ENCODE measurements at places on chromosomes 4 and X. TPM values are rescaled to one million over a fixed set of nuclear protein-coding genes. Genes with fewer than 3 reads are reported as not detected.

The LRP2BP gene
- polyA plus RNA-seq, result 2.7 TPM

The JADE3 gene
- polyA plus RNA-seq, result 27.5 TPM

The SLC9B1 gene
- polyA plus RNA-seq, result 2.9 TPM

The CAMK2D gene
- polyA plus RNA-seq, result 89.5 TPM

The TRIM75 gene
- polyA plus RNA-seq, result not detected

The APLN gene
- 7.5 TPM for polyA plus RNA-seq

The EGF gene
- 3.5 TPM for polyA plus RNA-seq

The DDX60 gene
- polyA plus RNA-seq, result 11.0 TPM

The UGT2B17 gene
- polyA plus RNA-seq, result 0.07 TPM

The CENPVL2 gene
- 0.27 TPM for polyA plus RNA-seq

The DRD5 gene
- polyA plus RNA-seq, result 0.73 TPM

The CENPVL3 gene
- 2.1 TPM for polyA plus RNA-seq

The GYPA gene
- 3.5 TPM for polyA plus RNA-seq

The SYN1 gene
- 5.9 TPM for polyA plus RNA-seq

GRCh38 chr4:85571008-85571407, 96.1 kb downstream of the ARHGAP24 start:
- DNase-seq, result no peak

- DNase-seq, result no peak
Measured at GRCh38 chr4:79022529-79022928, 83.3 kb upstream of the PAQR3 start.

DNA sequence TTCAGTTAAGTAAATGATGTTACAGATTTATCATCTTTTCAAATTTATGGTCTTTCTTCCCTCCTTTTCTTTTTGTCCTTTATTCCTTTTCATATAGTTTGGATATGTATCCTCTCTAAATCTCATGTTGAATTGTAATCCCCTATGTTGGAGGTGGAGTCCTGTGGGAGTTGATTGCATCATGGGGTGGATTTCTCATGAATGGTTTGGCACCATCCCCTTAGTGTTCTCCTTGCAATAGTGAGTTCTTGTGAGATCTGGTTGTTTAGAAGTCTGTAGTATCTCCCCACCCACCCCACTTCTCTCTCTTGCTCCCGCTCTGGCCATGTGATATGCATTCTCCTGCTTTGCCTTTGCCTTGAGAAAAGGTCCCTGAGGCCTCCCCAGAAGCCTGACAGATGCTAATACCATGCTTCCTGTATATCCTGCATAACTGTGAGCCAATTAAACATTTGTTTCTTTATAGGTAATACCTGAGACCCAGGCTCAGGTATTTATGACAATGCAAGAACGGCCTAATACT, 236.7 kb downstream of the PRDM5 start:
- DNase-seq, result no peak

- DNase-seq, result no peak
Measured at GRCh38 chr4:123415977-123416376, 19.4 kb downstream of the SPRY1 start.

- DNase-seq, result no peak
Measured at GRCh38 chrX:53421772-53422085, 725 bp downstream of the SMC1A start.

DNA sequence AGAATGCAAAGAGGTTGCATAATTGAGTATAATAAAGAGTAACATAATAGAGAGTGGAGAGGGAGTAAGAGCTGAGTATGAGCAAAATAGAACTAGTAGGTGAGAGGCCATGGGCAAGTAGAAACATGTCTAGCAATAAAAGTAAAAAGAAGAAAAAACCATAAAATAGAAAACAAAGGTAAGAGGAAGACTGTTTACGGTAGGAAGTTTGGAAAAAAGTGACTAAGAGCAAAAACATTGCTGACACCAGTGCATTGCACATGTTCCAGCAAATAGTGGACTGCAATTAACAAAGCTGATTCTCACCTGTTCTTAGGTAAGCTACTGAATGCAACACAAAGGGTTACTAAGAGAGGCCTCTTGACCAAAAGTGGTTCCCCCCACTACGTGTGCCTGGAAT, 202.9 kb downstream of the TEX13A start:
- DNase-seq, result no peak

- no peak for DNase-seq
Measured at GRCh38 chr4:72112514-72113156, 80.8 kb downstream of the NPFFR2 start.

DNA sequence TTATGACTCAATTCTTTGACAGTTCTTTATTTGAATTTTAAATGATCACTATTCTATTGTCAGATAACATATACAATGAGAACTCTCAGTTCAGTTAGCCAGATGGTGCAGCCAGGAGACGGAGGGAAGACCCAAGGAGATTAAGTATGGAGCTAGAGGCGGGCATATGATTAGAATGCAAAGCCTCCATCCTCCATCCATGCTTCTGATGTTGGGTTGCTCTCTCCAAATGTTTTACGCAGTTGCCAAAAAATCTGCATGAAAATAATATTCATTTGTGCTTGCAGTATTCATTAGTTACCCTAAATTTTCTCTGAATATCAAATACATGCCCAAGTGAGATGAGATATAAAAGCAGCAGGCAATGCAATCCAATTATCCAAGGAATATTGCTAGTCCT, 874.8 kb downstream of the C4orf33 start:
- DNase-seq, result no peak

DNA sequence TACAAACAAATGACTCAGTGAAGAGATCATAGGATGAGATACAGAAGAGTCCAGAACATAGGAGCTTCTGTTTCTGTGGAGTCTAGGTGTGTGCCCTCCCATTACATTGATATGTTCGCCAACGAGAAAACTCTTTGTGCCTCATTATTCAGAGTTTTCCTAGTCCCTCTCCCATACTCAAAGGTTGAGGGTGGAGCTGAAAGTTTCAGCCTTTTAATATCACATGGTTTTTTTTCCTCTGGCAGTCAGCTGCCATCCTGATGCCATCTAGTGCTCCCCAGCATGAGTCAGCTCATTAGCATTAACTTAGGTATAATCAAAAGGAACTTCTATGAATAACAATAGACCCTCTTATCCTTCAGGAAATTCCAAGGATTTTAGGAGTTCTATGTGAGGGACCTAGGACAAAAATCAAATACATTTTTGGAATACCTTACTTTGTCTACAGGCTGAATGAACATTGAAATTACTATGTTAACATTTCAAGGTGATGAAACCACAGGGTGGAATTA, 559.6 kb upstream of the AMOT start:
- no peak for DNase-seq

GRCh38 chr4:139535871-139536234, 20.2 kb downstream of the SETD7 start:
- DNase-seq, result no peak

- DNase-seq, result no peak
Measured at GRCh38 chr4:78770091-78770642, 6.0 kb upstream of the BMP2K start.

DNA sequence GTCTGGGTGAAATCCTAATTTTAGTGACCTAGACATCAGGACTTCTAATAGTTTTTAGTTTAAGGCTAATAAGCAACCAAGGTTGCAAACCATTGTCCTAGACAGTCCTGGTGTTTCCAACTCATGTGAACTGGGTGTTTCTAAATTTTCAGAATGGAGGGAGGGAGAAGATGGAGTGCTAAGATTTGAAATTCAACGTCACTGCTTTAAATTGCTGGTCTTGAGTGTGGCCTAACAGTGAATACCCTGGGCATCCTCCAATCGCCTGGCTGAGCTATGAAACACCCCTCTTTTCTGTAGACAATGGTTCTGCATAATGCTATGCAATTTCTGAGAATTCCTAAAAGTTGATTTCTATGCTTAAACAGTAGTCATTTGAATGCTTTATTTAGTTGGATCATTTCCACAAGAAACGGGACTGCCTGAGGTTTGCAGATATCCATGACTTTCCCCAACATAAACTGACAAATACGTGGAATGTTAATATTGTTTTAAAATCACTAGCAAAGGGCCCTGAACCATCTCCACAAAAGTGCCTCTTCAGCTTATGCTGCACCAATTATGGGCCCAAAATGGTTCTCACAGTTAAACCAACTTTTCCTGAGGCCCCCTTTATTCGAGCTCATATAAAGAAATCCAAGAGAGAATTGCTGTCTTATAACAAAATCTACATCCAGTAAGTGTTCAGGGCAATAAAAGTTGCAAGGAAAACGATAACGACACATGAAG, 1.1 kb downstream of the FBXL5 start:
- DNase-seq, result no peak

DNA sequence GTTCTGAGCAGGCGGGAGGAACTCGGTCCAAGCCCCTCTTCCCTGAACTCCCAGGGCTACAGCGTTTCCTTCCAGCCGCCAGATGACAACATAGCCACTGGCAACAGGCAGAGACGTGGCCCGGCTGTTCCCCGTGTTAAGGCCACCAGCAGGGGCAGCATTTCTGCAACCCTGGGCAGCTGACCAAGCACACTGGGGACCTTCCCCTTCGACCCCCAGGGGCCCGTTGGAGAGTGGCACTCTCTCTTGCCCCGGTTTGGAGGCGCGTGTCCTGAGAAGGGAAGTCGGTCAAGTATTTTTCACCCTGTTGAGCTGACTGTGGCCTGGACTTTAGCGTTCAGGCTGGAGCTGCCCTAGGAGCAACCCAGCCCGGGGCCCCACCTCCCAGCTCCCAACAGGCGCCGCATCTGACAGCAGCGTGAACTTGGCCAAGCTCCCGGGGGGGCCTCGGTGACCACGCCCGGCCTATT, 37.6 kb downstream of the ZBTB49 start:
- no peak for DNase-seq

GRCh38 chr4:146186041-146186440, 10.5 kb downstream of the LSM6 start:
- no peak for DNase-seq

- peak; percentile 64 for DNase-seq
Measured at GRCh38 chr4:88378691-88379559, at the start of gene HERC6. TSS of gene HERC6 (plus strand) at chr4:88378852. CDS start at chr4:88378922, 70 bp downstream.

DNA sequence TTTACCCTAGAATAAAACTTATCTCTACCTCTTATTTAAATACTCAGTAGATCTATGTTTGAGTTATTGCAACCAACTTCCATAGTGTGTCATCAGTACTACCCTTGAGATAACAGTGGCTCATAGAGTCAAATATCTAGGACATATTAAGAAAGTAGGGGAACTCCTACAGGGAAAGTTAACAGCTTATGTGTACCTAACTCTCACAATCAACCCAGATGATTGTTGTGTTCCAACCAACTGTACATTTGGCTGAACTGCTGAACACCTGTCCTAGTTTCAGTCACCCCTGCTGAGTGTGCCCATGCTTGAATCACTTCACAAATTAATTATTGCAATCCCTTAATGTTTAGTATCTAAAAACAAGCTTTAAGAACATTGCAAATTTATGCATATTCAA, 244.2 kb upstream of the GRID2 start:
- no peak for DNase-seq

DNA sequence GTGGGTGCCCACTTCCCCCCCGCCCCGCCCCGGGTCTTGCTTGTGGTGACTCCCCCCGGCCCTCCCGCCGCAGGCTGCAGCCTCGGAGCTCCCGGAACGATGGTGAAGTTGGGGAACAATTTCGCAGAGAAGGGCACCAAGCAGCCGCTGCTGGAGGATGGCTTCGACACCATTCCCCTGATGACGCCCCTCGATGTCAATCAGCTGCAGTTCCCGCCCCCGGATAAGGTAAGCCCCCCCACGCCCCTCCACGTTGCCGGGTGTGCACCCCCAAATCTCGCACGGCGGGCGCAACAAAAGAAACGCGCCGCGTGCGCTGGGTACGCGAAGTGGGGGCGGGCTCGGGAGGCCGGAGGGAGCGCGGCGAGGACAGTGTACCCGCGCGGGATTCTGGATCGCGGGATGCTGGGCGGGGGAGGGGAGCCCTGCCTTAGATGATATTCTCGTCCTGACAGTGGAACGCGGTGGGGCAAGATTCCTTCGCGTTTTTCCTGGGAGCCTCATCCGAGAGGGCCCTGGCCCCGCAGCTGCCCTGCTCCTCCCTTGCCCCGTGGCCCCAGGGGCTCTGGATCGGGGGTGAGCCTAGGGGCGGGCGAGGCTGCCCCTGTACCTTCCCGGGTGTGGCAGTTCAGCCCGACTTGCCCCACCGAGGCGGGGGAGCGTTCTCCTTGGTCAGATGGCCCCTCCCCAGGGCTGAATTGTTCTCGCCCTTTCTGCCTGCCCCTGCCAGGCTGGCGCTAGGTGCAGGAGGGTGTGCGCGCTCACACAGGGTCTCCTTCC, 819 bp downstream of the NSG1 start:
- no peak for DNase-seq

DNA sequence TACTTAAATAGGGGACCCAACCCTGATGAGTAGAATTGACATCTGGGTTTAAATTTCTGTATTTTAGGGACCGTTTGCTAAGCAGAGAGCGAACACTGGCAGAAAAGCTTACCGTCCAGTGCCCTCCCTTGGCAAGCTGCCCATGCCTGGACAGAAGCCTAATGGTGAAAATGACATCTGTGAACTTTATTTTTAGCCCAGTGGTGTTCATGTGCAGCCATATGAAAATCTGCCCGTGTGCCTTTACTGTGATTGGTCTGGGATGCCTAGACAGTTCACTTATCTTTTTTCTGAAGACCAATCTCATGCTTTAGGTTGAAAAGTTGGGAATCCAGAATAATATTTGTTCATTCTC, 1.1 kb downstream of the STBD1 start:
- no peak for DNase-seq

- no peak for DNase-seq
Measured at GRCh38 chr4:152385551-152385950, 150.3 kb downstream of the FBXW7 start.

- no peak for DNase-seq
Measured at GRCh38 chr4:7398788-7399439, 35.8 kb downstream of the PSAPL1 start.

DNA sequence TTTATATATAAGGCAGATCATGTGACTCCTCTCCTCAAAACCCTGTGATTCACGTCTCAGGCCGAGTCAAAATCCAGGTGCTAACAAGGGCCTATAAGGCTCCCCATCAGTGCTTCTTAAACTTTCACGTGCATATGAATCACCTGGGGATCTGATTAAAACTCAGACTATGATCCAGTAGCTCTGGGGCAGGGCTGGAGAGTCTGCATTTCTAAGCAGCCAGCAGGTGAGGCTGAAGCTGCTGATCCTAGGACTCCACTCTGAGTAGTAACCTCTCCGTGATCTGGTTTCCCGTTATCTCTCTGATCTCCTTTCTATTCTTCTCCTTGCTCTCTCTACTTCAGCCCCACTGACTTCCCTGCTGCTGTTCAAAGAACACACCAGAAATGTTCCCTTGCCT, 252.4 kb upstream of the RPS6KA3 start:
- DNase-seq, result no peak

GRCh38 chrX:154411981-154412340, 622 bp downstream of the TAFAZZIN start:
- DNase-seq, result no peak

DNA sequence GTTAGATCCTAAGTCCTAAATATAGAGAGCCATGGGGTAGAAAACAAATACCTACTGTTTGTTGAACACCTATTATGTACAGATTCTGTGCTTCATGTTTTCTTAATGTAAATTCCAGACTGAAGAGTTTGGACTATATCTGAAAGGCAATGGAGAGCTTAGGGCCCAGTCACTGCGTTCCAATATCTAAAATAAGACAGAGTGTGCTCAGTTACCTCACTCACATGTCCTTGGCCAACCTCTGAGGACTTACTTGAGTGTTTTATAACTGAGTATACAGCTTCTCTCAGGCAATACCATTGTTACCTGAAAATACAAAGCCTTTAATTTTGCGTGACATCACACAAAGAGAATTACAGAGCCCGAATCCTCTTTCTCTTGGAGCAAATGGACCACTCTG, 53.2 kb downstream of the GRIA3 start:
- no peak for DNase-seq

- no peak for DNase-seq
Measured at GRCh38 chr4:77800483-77801259, 18.5 kb downstream of the CNOT6L start.

GRCh38 chr4:149296084-149296483, 519.6 kb downstream of the IQCM start:
- DNase-seq, result no peak

GRCh38 chr4:176726803-176727202, 65.9 kb downstream of the VEGFC start:
- no peak for DNase-seq

All from right renal pelvis (tissue), 4 donors.